Ascending aorta (tissue), 2 donors: ENCODE measurements at places on chromosomes 2 and 18.

DNA sequence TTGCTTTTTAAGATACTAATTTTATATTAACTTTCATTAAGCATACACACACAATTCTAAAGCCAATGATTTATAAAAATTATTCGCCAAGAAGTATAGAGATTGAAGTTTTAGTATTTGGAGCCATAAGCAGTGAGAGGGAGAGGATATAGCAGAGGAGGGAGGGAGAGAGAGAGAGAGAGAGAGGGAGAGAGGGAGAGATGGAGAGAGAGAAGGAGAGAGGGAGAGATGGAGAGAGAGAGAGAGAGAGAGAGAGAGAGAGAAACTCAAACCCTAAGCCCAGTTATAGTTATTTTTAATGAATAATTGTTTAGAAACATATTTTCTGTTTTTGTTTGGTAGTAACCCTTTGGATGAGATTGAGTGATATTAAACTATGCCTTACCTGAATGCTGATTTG, 5.3 kb downstream of the TWIST2 start:
- DNase-seq = no peak

GRCh38 chr18:75179819-75180600, 28.9 kb downstream of the PTGR3 start:
- DNase-seq = no peak

- no peak for DNase-seq
These were observed 153.4 kb downstream of the CAPN13 start for GRCh38 chr2:30653847-30654246.

- DNase-seq = peak; percentile 59
These were observed 101.7 kb upstream of the ZFP36L2 start for GRCh38 chr2:43328133-43328532.

GRCh38 chr2:109324861-109325260, 195.9 kb downstream of the SH3RF3 start:
- peak; percentile 95 for DNase-seq

- no peak for DNase-seq
These were observed 78.1 kb downstream of the TEX51 start for GRCh38 chr2:126976721-126977328.
